ENCODE measurements at places on chromosomes 5 and 9. TPM values are rescaled to one million over a fixed set of nuclear protein-coding genes. Genes with fewer than 3 reads are reported as not detected.

The SPINK6 gene
- total RNA-seq: not detected

The KIAA1191 gene
- total RNA-seq: 51.1 TPM

The PHAX gene
- total RNA-seq: 35.2 TPM

The ELAVL2 gene
- total RNA-seq: not detected

The NR4A3 gene
- total RNA-seq: 0.24 TPM

The SLC1A1 gene
- not detected for total RNA-seq

The TEK gene
- total RNA-seq: not detected

The ARID3C gene
- total RNA-seq: 0.18 TPM

The ZNF169 gene
- 9.4 TPM for total RNA-seq

The CA9 gene
- total RNA-seq: 0.24 TPM

The ADAMTS6 gene
- total RNA-seq: 2.2 TPM

The OTP gene
- total RNA-seq: not detected

The COL23A1 gene
- total RNA-seq: 0.18 TPM

The ROPN1L gene
- total RNA-seq: 4.2 TPM

The NUTM2G gene
- total RNA-seq: not detected

The FRMD3 gene
- total RNA-seq: 1.0 TPM

The CCDC183 gene
- total RNA-seq: 0.46 TPM

The INSL6 gene
- total RNA-seq: not detected

The PCA3 gene
- not detected for total RNA-seq

The TSSK1B gene
- not detected for total RNA-seq

The SV2C gene
- total RNA-seq: 0.02 TPM

The CDH6 gene
- not detected for total RNA-seq

The DRD1 gene
- total RNA-seq: not detected

The SLC46A2 gene
- total RNA-seq: not detected

The C9orf40 gene
- total RNA-seq: 16.6 TPM

The OBP2B gene
- total RNA-seq: not detected

The AQP7 gene
- total RNA-seq: 0.55 TPM

The NIPAL4 gene
- 0.30 TPM for total RNA-seq

The HAVCR1 gene
- 4.7 TPM for total RNA-seq

The PCSK1 gene
- not detected for total RNA-seq
